ENCODE measurements at places on chromosomes 13 and 19. TPM values are rescaled to one million over a fixed set of nuclear protein-coding genes. Genes with fewer than 3 reads are reported as not detected.

DNA sequence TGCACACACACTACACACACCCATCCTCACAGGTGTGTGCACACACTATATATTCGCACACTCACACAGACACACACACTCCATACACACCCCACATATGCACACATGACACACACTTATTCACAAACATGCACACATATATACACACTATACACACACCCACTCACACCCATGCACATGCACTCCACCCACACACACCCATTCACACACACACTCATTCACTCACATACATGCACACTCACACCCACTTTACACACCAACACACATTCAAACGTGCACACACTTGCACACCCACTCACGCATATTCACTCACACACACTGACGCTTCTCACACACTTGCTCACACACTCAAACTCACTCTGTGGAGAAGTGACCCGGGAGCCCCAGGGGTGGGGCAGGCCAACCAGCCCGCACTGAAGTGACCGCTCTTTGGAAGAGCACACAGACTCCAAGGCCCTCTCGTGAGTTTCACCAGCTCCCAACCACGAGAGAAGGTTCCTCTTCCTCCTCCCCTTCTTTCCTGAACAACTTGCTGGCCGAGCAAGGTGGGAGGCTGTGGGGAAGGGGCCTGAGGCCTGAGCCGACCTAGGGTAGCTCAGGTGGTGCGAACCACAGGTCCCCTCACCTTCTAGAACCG lies 86.1 kb upstream of the TM9SF2 start:
- DNase-seq, result no peak

DNA sequence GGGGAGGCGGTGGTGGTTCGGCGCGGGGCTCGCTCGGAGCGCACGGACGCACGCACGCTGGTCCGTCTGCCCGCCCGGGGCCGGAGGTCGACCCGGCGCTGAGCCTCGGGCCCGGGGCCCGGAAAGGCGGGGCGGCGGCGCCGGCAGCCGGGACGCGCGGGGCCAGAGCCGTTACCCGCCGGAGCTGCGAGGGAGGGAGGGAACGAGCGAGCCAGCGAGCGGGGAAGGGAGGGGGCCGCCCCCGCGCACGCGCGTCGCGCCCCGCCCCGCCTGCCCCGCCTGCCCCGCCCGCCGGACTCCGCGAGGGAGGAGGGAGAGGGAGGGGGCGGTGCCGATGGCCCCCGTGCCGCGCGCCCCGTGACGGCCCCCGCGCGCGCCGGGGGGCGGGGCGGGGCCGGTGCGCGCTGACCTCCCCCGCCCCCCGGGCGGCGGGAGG lies 15.0 kb downstream of the CIC start:
- peak; percentile 93 for DNase-seq

GRCh38 chr19:13920940-13921747 lies 15.1 kb downstream of the CC2D1A start:
- no peak for DNase-seq

- DNase-seq, result no peak
Observed at GRCh38 chr19:15297416-15298224, 34.7 kb downstream of the BRD4 start.

CNN1 gene
- 174 TPM for total RNA-seq

ADGRE2 gene
- 0.87 TPM for total RNA-seq

CATSPERD gene
- not detected for total RNA-seq

MPND gene
- total RNA-seq, result 21.0 TPM

Measured in Right ventricle myocardium inferior (tissue), 1 donor.